ENCODE measurements at places on chromosomes 3 and 15.

- DNase-seq, result no peak
Observed at GRCh38 chr3:188239035-188239434, 85.1 kb downstream of the LPP start.

- no peak for DNase-seq
Observed at GRCh38 chr3:30642849-30643361, 36.5 kb downstream of the TGFBR2 start.

DNA sequence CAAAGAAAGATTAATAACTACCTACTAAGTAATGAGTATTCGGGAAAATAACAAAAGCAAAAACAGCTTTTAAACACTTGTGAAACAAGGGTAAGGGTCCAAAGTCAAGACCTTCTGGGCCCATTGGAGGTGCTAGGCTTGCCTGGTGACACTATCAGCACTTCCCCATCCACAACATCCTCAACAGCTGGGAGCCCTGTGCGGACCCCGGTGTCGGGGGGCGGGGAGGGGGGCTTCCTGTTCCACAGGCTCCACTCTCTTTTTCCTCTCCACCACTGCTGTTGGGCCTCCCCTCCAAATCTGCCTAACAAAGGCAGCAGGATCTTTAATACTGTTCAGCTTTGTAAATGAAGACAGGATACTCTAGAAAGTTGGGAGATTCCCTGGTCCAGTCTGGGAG lies 21.6 kb downstream of the NGRN start:
- no peak for DNase-seq

GRCh38 chr3:47016934-47017435 lies 37.5 kb downstream of the NBEAL2 start:
- no peak for DNase-seq

GRCh38 chr3:40308725-40309417 lies 636 bp upstream of the EIF1B start:
- no peak for DNase-seq

DNA sequence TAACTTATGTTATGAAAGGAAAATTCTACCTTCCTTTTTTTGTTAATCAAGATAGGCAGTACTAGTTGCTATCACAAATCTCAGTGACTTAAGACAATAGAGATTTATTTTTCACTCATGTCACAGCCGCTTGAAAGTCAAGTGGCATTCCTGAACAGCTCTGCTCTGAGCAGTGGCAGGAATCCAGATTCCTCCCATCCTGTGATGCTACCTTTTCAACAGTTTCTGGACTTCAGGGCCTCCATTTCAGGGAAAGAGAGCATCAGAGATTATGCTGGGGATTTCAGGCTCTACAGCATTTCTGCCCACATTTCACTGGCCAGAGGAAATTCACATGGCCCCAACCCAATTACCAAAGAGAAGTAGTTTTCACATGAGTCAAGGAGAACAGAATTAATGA lies 83.4 kb downstream of the IL1RAP start:
- no peak for DNase-seq

DNA sequence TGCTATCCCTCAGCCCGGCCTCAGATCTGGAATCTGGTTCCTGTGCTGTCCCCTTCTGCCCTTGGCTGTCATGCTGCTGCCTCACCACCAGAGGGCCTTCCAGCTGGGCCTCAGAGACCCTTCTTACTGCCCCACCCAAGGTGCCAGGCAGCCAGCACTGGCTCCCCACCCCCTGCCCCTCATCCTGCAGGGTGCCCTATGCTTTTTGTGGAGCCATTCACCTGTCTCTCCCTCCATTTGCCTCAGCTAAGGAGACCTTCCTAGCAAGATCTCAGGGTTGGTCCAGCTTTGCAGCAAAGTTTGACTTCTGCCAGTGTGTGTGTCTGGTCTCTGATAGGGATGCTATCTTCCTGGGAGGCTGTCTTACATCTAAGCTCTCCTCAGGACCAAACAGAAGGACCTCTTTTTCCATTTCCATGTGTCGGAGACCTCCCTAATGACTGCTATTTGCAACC lies 1.9 kb upstream of the VWA5B2 start:
- peak; percentile 32 for DNase-seq

GRCh38 chr15:85019815-85020590 lies 38.3 kb downstream of the PDE8A start:
- no peak for DNase-seq

- DNase-seq, result no peak
Observed at GRCh38 chr15:34055868-34056595, 17.0 kb upstream of the AVEN start.

GRCh38 chr15:95948411-95948810 lies 382.1 kb upstream of the NR2F2 start:
- DNase-seq, result peak; percentile 94

DNA sequence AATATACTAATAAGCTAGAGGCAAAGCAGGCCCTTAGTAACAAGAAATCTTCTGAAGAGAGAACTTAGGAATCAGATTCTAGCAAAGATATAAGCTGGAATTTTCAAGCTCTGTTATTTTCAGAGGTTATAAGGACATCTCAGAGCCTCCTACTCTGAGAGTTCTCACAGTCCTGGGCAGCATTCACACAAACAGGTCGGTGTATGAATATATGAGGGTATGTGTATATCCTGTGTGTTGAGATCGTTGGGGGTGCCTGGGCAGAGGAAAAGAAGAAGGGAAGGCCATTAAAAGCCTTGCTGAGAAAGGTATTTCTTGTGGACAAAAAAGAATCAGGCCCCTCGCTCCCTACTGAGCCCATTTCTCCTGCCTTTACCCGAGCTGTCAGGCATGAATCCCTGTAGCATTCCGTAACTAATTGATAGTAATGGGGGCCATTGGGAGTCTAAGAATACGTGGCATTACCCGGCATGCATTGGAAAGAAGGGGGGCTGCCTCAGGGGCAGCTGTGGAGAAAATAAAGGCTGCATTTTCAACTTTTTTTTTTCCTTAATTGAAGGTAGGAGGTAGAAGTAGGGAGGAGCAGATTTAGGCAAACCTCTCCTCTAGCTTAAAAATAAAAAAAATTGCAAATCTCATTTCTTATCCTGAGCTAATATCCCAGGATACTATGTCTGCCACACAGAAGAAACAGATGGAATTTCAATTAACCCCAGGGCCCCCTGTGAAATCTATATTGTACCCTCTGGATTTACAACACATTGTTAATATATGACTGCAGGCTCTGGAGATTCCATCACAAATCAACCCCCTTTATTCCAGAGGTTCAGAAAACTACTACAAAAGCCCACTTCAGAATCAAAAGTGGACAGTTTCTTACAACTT lies 103.8 kb downstream of the GTPBP8 start:
- DNase-seq, result no peak

- DNase-seq, result no peak
Observed at GRCh38 chr3:110858549-110858948, 213.1 kb upstream of the NECTIN3 start.

- no peak for DNase-seq
Observed at GRCh38 chr15:89398896-89399237, 64.2 kb upstream of the POLG start.

DNA sequence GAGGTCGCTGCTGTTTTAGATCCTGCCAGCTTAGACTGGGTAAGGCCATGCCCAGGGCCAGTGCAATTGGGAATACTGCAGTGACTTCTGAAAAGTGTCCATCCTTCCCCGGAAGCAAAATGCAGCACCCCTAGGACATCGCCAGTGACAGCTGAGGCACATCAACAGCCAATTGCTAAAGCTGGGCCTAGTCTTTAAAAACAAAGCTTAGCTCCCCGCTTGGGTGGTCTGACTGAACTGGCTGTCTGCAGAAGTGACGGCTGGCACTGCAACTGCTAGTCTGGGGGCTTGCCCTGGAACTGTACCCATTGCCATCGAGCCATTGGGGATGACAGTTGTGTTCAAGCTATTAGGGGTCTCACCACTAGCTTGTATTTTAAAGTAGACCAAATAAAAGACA lies 4.3 kb downstream of the LYSMD4 start:
- DNase-seq, result no peak

GRCh38 chr3:23219552-23219951 lies 16.4 kb downstream of the UBE2E2 start:
- DNase-seq, result no peak

DNA sequence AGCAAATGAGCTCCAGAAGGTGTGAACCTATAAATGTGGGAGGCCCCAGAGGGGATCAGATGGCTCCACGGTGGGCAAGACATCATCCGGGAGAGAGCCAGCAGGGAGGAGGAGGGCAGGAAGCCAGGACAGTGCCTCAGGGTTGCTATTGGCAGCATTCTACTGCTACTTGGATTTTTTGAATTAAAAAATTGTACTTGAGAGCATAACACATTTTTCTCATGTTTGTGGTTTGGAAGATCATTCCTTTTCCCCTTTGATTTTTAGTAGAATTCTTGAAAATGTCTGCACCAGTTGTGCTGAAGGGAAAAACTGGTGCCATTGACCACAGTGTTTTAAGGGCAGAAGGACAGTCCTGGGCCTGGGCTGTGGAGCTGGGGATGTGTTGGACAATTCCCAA lies 59.2 kb downstream of the LYZL4 start:
- DNase-seq, result no peak

DNA sequence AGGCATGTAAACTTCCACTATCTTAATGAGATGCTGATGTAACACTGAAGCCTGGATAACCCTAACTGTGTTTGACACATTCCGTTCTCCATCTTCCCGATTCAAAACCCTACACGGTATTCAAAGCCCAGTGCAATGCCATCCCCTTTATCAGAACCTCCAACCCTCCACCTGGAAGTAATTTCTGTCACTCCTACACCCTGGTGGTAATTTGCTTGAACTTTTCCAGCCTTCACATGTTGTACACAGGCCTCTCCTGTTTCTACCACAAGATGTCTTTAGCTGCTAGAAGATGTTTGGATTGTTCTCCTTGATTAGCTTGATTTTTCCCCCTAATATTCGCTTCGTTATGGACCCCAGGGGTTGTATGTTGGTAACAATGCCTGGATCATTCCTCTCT lies 208.9 kb downstream of the CHST2 start:
- no peak for DNase-seq

- DNase-seq, result peak; percentile 29
Observed at GRCh38 chr3:178538056-178538455, 1.8 kb downstream of the KCNMB2 start.

- DNase-seq, result no peak
Observed at GRCh38 chr3:171064461-171064860, 37.9 kb upstream of the SLC2A2 start.

- DNase-seq, result no peak
Observed at GRCh38 chr3:4060064-4060463, 243.1 kb upstream of the SETMAR start.

- DNase-seq, result peak; percentile 50
Observed at GRCh38 chr15:60590935-60591495, 112.1 kb upstream of the ICE2 start.

DNA sequence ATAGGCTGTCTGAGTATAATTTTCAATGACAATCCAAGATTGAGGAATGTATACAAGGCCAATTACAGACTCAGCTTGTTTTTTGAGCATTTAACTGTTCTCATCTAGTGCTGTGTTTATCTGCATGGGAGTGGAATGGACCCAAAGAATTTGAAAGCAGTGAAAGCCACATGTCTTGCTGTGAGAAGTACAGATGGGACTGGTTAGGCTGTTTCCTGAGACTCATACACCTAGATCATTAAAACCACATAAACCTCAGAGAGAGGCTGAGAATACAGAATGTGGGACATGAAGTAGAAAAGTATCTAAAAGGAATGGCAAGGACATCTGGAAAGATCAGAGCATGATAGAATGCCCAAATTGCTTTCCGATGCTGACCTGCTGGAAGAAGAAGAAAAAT lies 224.6 kb downstream of the NLGN1 start:
- no peak for DNase-seq

- DNase-seq, result no peak
Observed at GRCh38 chr3:124318014-124318413, 326.1 kb upstream of the ROPN1 start.

DNA sequence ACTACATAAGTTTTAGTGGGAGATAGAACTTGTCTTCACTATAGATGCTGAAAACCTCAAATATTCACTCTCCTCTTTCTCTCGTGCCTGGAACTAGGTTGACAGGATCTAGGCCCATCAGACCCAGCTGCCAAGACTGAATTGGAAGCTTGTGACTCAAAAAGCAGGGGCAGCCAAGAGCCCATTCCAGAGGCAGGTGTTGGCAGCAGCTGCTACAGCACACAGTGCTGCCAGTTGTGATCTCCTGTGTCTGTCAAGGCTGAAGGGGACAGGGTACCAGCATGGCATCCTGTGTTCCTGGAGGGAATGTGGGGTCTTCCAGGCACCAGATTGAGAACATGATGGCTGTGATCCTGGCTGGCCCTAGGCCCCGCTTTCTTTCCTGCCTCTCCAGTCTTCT lies 92.5 kb upstream of the MB21D2 start:
- peak; percentile 6 for DNase-seq

- peak; percentile 36 for DNase-seq
Observed at GRCh38 chr3:197749315-197749600, 425 bp upstream of the FYTTD1 start.

- DNase-seq, result no peak
Observed at GRCh38 chr15:60975952-60976351, 253.2 kb downstream of the RORA start.

GRCh38 chr15:40695469-40695890 lies 506 bp downstream of the RAD51 start:
- DNase-seq, result no peak

DNA sequence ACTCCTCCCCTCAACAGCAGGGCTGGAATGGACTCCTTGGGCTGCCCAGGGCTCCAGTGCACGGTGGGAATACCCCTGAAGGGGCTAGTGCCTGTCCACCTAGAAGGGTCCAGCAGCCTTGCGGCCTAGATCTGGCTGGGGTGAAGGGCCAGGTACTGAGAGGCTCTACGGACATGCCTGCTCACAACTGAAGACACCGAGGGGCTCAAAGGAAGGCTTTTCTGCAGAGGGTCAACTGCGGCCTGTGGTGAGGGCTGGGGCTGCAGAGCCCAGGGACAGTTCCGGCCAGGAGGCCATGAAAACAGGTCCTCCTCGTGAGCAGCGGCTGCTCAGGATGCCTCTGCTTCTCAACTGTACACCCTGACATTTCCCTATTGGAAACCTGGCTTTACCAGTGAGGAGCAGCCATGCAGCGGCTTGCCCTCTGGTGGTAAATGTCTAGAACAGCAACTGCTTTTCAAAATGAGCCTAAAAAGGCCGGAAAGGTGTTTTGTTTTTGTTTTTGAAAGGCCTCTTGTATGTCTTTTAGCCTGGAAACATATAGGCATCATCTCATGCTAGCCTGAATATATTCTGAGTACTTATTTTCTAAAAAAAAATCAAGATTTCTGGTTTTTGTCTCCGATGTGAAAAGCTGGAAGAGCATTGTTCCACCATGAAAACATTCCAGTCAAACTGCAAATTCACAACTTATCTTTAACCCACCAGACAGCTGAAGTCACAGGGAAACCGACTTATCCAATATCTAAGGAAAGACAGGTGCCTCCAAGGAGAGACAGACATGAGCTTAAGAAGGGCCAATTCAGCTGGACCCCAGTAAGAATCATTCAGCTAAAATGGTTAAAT lies 163.4 kb downstream of the KLF13 start:
- peak; percentile 55 for DNase-seq

- no peak for DNase-seq
Observed at GRCh38 chr15:98684995-98685525, 36.7 kb downstream of the IGF1R start.

GRCh38 chr3:184593220-184593927 lies 31.8 kb downstream of the EPHB3 start:
- DNase-seq, result no peak

GRCh38 chr3:169630852-169631251 lies 32.7 kb downstream of the MECOM start:
- DNase-seq, result no peak

- no peak for DNase-seq
Observed at GRCh38 chr3:51057121-51057520, 328.0 kb upstream of the MANF start.

All from SHP77 (cell line).